Stimulated activated CD8-positive, alpha-beta memory T cell treated with anti-CD3 and anti-CD28 coated beads, Interleukin-7, amount 100 ng/mL, for 48 hours (primary cell): ENCODE measurements at places on chromosomes 2 and 18.

- no peak for DNase-seq
Measured at GRCh38 chr2:240972636-240973521, 25.5 kb upstream of the SNED1 start.

- DNase-seq: no peak
Measured at GRCh38 chr2:8119782-8120505, 561.9 kb upstream of the ID2 start.

GRCh38 chr2:151287513-151288250, 1.8 kb downstream of the NMI start:
- DNase-seq: no peak

- DNase-seq: no peak
Measured at GRCh38 chr2:184599054-184599871, 934 bp downstream of the ZNF804A start.

DNA sequence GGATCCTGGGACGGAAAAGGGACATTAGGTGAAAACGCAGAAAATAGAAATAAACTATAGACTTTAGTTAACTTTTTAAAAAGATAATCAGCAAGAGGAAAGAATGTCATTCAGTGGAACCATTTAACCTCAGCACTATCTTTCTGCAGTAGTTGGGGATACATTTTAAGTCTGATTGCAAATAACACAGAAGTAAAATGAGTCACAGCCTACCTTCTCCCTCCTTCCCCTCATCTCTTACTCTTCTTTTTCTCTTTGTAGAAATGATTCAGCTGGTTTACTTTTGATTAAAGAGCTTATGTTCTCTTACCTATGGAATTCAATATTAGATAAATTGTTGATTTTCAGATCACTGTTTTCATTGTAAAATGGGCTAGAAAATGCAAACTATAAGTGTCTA, 171.2 kb downstream of the FAM210A start:
- no peak for DNase-seq

DNA sequence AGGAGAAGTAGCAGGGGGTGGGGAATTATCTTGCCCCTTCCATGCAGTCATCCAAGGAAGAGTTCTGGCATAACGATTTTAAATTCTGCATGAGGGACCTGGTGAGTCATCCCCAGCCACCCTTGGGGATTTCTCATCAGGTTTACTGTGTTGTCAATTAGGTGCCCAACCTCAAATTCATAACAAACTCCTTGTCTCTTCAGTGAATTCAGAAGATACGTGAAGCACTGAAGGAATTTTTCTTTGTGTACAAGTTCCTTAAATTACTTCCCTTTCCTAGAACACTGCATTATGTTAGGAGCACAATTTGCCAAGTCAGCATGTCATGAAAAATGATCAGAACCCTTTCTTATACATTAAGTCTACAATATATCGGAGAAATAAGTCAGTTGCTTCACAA, 70.8 kb upstream of the NOSTRIN start:
- DNase-seq: no peak

- no peak for DNase-seq
Measured at GRCh38 chr2:100853909-100854810, 34.2 kb downstream of the NPAS2 start.

- DNase-seq: no peak
Measured at GRCh38 chr18:58842978-58843687, 21.5 kb upstream of the ZNF532 start.

GRCh38 chr2:64718250-64718885, 64.7 kb upstream of the SERTAD2 start:
- no peak for DNase-seq

GRCh38 chr2:58938988-58939387, 697.9 kb upstream of the FANCL start:
- DNase-seq: no peak

GRCh38 chr2:7704296-7704865, 787.2 kb downstream of the RNF144A start:
- DNase-seq: no peak

DNA sequence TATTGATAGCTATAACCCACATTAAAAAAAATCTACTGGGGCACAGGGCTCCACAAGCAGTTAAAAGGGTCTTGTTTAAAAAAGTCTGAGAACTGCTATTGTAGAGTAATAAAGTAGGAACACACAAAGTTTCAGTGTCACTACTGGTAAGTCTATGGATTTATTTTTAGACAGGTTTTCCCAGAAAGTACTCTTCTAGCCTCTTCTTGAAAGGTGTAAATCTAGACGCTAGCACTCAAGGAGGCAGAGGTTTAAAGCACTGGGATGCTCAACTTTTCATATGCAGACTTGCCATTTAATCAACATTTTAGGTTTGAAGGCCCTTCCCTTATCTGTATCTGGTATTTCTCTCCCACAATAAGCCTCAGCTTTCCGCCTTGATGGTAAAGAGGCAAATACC, 33.4 kb downstream of the FBXO11 start:
- DNase-seq: no peak

DNA sequence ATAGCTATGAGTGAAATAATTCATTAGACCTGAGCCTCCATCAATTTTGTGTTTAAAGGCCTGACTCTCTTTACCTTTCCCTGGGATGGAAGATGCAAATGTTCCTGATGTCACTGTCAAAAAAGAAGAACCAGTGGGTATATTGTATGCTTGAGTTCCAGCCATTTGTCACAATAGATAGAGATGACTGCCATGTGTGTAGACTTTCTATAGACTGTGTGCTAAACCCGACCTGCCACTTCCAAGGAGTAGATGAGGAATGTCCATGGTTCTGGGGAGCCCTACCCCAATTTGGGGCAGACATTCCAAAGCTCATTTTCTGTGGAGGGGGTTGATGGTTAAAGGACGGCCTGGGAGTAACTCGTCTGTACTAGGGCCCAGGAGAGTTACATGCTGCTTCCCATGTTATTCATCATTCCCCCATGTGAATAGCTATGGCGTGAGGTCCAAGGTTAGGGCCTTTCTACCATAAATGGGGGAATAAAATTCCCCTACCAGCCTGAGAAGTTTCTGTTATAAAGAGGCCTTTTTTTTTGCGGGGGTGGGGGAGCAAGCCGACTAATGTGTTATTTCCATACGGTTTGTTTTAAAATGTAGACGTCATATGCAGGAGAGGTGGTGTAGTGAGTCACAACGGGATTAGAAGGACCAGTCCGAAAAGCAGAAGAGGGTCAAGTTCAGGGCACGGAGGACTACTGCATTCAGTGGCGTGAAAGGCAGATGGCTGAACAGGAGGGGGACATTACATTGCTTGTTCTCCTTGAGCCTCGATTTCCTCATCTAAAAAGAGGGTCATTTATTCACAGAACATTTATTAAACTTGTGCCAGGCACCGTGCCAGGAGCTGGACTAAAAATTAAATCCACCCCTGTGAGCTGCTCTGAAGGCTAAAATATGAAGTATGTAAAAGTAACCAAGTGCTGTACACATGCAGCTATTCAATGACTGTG, 24.0 kb downstream of the IL1B start:
- no peak for DNase-seq

- DNase-seq: no peak
Measured at GRCh38 chr2:37652199-37652640, 19.2 kb downstream of the CDC42EP3 start.

DNA sequence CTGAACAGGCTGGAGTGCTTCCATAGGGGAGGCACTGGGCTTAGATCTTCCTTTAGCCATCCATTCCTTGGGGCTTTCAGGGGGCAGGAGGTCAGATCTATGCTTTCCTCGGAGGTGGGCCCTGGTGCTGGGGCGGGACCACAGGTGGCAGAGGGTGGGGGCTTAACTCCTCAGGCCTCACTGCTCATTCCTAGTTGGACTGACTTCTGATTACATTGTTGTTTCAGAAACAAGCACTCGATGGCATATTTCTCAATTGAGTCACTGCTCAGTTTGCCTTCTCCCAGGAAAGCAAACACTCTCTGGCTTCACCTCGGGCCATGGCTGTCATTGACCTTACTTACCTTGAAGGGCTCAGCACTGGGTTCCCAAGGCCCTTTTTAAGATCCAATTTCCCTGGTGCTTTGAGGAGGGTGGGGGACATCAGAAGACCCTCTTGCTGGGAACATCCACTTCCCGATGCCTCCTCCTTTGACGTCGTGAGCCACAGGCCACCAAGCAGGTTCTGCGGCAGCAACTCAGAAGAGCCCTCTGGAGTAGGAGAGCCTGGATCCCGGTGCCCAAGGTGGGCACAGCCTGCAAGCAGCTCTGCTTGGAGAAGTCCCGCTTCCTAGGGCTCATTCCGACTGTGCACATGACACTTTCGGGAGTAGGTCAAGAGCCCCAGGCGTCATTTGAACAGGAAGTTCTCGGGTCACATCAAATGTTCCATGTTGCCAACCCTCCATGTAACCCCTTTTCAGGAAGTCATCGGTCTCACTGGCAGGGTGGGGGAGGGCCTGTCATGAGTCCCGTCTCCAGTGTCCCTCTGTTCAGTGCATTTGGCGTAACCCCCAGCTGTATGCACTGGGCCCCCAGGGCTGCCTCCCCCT, 40.6 kb downstream of the SDC1 start:
- no peak for DNase-seq

- no peak for DNase-seq
Measured at GRCh38 chr2:221268631-221269030, 303.5 kb downstream of the EPHA4 start.

DNA sequence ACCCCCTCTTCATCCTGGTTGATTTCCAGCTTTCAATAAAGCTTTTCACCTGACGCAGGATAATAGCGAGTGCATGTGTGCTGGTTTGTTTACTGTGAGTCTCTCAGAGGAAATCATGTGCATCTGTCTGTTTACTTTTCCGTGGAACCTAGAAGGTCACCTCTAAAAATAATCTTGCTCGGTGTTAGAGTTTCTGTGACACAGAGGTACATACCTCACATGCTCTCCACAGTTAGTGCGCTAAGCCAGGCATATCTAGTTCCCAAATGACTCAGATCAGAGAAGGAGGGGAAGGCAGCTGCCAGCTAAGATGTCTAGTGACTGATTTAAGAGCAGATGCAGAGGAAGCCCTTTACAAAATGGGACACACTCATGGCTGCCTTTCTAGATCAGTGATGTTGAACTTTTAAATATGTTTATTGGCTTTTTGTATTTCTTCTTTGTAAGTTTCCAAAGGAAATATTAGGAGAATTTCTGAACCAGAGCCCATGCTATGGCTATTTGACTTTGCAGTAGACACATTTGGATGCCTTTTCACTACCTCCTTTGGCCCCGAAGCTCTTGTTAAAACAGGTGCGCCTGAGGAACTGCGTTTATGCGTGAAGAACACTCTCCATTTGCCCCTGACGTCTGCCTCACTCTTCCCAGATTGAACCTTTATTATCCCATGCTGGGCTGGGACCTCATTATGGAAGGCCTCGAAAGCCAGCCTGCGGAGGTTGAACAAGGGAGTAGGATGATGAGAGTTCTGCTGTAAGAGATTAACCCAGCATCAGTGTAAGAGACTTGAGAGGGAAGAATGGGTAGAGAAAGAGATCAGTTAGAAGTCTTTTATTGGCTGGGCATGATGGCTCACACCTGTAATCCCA, 145.6 kb downstream of the FAM161A start:
- no peak for DNase-seq

GRCh38 chr18:79567481-79568147, 112.0 kb upstream of the CTDP1 start:
- no peak for DNase-seq

- no peak for DNase-seq
Measured at GRCh38 chr2:52269696-52270485, 1238.0 kb upstream of the NRXN1 start.

- DNase-seq: no peak
Measured at GRCh38 chr2:61900281-61900680, 5.2 kb upstream of the COMMD1 start.

- no peak for DNase-seq
Measured at GRCh38 chr2:16252891-16253290, 312.5 kb downstream of the MYCN start.
